Kidney tubule cell (primary cell): ENCODE measurements at places on chromosomes 5 and 9.

GRCh38 chr9:71363286-71363961 lies 242.0 kb upstream of the TRPM3 start:
- DNase-seq = no peak

DNA sequence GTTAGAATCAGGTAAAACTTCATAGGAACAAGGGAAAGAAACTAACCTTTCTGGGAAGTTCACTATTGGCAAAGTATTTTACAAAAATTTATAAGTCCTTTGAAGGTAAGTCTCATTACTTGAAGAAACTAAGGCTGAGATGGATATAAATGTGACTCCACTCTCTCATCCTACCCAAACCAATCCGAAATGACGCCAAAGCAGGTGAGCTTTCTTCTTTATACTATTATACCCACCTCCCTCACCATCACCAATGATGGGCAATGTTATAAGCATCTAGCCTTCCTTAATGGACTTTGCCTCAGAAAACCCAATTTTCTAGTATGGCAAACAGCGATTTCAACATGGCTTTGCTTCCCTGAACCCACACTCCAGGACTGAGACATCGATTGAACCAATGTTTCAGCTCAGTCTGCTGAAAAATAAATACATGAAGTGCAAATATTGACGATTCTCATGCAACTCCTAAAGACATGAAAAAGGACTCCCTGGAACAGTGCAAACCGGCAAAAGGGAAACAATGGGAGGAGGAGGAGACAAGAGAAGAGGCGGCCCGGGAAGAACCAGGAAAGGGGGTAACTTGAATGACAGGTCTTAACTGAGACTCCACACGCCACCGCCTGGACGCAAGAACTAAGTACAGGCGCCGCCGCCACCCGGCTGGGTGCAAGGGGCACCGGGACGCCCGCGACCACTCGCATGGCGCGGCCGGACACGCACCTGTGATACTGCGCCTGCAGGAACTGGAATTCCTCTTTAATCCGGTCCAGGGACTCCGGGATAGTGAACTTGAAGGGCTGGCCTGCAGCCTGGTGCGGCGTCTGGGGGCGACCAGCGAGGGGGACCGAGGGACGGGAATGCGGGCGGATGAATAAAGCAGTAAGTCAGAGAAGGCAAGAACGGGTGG lies 2.5 kb downstream of the TLE1 start:
- peak; percentile 90 for DNase-seq

DNA sequence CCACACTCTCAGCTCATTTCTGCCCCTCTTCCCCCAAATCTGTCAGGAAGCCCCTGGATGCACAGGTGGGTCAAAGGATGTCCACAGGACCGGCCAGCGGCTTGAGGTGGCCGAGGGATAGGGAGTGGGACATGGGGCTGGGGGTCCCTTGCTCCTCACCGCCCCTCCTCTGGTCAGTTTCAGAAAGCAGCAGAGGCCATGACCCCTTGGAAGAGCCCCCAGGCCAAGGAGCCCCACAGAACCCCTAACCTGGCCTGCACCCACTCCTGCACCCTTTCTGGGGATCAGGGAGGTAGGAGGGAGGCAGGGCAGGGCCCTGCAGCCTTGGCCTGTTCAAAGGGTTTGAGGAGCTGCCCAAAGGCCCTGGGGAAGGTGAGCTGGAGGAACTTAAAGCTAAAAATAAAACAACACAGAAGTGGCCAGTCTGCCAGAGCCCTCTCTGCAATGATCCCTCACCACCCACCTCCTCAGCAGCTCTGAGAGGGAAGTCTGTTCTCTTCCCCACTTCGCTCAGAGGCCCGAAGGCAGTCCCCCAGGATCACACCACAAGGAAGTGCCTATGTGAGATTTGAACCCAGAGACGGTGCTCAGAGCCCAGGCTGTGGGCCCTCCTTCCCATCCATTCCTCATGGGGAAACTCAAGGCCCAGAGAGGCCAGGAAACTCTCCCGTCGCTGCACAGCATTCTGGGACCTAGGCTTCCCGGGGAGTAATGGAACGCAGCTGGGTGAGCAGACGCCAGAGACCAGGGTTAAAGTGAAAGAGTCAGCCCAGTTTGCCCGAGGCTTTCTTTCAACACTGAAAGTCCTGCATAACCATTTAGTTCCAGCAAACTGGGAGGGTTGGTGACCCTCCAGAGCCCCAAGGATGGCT lies 910 bp downstream of the ENG start:
- no peak for DNase-seq

DNA sequence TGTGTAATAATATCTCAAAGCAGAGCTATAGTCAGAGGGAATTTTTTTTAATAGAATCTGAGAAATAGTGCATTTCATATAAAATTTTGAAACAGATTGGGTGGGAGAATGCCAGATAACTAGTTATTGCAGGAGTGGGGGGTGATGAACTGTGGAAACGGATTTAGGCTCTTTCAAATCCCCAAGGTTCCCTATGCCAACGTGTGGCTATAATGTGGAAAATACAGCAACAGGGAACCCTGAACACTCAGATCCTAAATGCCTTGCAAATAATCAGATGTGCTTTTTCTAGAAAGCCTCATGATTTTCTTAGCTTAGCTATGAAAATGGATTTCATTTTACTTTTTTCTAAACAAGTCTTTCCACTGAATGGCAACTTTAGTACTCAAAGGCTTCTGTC lies 180.5 kb upstream of the DMAC1 start:
- no peak for DNase-seq

DNA sequence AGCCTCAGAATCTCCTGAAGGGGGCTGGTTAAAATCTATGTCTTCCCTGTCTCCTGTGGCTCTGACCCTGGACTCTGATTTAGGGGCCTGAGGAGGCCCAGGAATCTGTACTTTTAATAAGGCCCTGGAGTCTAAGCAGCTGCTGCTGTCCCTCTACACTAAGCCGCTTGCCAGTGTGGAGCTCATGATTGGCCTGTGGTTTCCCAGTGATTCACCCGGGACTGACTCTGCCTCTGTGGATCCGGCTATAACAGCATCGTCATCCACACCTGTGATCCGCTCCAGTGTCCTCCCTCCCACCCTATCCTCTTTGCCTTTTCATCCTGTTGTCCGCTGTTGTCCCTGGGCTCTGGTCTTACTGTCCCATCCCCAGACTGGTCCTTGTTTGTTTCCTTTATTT lies 3.7 kb downstream of the SLC31A2 start:
- DNase-seq = peak; percentile 73

- no peak for DNase-seq
Measured at GRCh38 chr5:76547891-76548524, 75.2 kb downstream of the F2RL2 start.

DNA sequence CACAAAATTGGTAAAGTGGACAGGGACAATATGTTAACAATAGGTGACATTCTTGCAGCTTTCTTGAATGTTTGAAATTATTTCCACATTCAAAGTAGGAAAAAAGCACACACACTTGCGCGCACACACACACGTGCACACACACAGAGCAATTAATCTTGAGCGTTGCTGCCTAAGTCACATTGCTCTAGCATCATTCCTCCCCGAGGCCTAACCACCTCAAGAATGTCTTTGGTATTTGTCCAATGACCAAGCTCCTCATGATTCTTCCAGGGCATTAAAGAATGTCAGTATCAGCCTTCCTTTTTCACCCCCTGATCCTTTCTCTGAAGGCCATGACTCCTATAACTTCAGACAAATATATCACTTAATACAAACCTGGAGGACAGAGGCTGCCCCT lies 198.1 kb downstream of the NPR3 start:
- peak; percentile 45 for DNase-seq

GRCh38 chr5:1315018-1315708 lies 20.3 kb upstream of the TERT start:
- DNase-seq = no peak

GRCh38 chr5:156103155-156103885 lies 223.6 kb upstream of the SGCD start:
- DNase-seq = peak; percentile 16
